ENCODE measurements at places on chromosomes 3 and 15.

GRCh38 chr3:13827256-13827655, 52.6 kb downstream of the WNT7A start:
- DNase-seq = peak; percentile 7

DNA sequence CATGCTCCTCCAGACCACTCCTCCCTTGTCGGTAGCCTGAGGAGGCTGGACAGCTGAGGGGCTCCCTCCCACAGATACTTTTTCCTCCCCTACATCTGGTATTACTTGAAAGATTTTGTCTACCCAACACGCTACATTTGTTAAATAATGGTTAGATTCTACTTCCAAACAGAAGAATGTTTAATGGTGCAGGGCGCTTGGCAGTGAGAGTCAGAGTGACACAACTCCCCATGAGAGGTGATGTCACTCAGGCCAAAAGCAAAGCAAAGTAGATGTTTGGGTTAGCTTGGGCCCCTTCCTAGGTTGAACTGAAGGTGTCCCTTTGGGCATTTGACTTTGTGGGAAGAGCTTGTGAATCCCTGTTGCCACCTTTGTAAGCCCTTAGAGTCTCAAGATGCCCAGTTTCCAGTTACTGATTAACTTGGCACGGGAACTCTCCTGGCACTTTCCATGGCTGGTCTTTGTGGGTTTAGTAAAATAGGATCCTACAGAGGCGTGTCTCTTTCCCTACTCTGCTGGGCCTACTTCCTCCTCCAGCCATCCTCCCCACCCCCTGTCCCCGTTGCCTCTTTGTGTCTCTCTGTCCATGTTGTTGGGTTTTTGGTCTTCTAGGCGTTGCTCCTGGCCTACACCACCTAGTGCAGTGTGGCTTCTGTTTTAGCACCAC, 5.6 kb downstream of the LIMD1 start:
- DNase-seq = no peak

DNA sequence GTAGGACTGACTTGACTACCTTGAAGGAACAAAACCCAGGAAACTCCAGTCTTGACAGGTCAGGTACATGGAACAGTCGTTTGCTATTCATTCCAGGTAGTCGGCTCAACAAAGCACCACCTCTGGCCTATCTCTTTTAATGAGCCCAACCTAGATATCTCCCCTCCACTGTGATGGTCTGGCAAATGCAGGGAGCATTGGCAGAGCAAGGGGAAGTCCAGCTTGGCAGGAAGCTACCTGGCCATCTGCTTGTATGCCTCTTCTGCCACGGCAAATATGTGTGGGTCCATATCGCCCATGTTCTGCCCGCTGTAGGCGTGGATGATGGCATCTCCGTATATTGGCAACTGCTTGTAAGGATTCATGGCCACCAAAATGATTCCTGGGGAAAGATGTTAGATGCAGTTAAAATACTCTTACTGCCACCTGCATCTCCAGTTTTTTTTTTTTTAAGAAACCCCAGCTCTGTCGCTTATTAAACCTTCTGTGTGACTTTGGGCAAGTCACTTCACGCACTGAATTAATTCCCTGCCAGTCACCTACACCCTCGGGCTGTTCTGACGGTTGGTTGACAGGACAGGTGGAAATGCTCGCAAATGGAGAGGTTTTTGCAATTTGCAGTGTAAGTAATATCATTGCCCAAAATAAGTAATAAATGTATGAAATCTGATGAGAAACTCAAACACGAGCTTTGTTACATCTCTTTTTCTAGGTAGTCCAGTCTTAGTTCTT, 16.8 kb downstream of the MYO5C start:
- DNase-seq = no peak

DNA sequence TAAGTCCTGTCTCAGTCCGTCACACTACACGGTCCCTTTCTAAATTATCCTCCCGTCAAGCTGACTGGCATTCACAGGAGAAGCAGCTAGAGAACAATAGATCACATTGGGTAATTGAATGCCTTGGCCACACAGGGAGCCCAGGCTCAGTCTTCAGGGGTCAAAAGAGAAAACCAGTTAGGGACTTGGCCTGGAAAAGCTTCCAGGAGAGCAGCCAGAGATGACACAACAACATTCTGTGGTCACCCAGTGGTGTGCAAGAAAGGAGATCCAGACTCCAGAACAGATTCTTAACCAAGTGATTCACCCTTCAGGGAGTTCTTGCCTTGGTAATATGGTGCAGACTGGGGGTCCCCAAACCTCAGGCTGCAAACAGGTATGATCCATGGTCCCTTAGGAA, 15.9 kb downstream of the ARHGAP31 start:
- DNase-seq = no peak

GRCh38 chr3:174419216-174419615, 439.9 kb upstream of the NAALADL2 start:
- no peak for DNase-seq

- no peak for DNase-seq
Observed at GRCh38 chr3:136952292-136952691, 5.5 kb upstream of the IL20RB start.

DNA sequence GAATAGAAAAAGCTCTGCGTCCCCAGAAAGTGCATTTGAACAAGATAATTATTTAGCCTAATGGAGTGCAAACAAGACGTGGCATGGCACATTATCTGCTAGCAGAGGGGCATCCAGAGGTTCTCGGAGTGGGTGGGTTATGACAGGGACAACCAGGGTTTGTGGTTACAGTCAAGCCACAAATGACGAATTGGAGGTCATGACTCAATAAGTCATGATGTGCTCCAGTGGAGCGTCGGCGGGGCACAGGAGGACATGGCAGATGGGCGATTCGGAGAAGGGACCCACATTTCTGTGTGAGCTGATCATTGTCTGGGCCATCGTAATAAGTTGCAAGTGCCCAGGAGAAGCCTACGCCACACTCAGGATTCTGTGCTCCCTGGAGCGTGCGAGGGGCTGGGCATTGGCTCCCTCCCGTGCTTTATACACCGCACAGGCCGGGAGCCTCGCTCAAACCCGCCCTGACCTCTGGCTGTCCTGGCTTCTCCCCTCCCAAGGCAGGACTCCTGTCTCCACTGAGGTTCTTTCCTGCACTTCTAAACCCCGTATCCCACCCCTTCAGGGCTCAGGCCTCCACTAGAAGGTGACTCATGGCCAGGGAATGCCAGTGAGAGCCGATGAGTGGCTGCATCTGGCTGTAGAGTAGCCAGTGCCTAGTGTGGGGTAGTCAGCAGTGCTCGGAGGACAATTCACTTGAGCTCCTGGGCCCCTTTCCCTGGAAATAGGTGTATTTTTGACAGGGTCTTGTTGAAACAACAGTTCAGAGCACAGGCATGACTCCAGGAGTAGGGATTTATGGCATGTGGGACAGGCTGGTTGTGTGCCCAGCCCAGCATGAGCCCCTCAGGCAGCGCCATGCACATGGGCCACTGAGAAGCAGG, 67.4 kb downstream of the GRIP2 start:
- no peak for DNase-seq

DNA sequence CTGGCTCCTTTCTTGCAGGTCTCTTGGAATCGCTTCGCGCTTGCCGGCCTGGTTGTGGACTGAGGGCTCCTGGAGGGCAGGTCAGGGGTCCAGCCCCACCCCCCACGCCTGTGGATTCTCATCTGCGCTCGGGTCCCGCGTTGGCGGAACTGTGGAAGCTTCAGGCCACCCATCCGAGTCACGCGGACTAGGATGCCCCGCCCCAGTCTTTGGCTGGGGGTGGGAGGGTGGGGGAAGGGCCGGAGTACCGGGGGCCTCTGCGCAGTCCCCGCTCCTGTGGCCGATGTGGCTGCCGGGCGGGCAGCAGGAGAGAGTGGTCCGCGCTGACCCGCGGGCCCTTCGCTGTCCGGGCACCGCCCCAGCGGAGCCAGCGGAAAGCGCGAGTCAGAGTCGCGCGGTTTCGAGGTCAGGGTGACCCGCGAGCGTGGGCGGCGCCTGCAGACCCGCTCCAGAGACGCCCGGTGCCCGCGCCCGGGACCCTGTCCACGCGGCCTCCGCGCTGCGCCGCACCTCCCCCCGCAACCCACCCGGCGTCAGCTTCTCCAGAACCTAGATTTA, 114.2 kb downstream of the KLF13 start:
- DNase-seq = no peak

- no peak for DNase-seq
Observed at GRCh38 chr15:38559636-38560307, 4.8 kb downstream of the RASGRP1 start.

- no peak for DNase-seq
Observed at GRCh38 chr15:97168704-97169475, 791.6 kb upstream of the ARRDC4 start.

DNA sequence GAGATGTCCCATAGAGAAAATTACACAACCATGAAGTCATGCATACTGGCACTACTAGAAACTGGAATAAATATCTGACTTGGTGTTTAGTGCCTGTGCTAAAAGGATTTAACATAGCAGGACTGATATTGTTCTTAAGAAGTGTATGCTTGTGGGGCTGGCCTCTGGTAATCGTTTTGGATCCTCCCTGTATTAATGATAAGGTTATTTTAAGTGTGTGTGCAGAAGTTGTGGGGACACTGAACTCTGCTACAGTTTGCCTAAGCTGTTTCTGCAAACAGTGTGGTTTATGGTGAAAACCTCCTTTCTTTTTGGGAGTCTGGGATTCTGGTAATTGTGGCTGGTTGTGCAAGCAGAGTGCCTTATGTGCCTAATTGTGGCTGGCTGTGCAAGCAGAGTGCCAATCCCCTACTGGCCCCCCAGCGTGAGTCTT, 120.8 kb downstream of the CLASP2 start:
- DNase-seq = no peak

- no peak for DNase-seq
Observed at GRCh38 chr15:95864467-95864886, 466.0 kb upstream of the NR2F2 start.

DNA sequence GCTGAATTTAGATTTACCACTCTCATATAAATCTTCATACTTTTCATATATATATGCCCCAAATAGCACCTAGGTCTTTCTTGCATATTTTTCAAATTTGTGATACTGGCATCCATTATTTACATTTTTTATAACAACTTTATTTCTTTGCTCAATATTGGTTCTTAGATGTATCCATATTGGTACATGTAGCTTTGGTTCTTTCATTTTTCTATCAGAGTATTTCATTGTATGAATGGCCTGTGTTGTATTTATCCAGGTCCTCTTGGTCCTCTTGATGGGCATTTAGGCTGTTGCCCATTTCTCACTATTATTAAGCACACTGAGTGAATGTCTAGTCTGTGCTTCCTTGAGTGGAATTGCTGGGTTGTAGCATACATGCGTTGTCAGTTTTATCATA, 8.4 kb downstream of the SLC6A11 start:
- no peak for DNase-seq

- no peak for DNase-seq
Observed at GRCh38 chr15:38257676-38258075, 5.0 kb downstream of the SPRED1 start.

DNA sequence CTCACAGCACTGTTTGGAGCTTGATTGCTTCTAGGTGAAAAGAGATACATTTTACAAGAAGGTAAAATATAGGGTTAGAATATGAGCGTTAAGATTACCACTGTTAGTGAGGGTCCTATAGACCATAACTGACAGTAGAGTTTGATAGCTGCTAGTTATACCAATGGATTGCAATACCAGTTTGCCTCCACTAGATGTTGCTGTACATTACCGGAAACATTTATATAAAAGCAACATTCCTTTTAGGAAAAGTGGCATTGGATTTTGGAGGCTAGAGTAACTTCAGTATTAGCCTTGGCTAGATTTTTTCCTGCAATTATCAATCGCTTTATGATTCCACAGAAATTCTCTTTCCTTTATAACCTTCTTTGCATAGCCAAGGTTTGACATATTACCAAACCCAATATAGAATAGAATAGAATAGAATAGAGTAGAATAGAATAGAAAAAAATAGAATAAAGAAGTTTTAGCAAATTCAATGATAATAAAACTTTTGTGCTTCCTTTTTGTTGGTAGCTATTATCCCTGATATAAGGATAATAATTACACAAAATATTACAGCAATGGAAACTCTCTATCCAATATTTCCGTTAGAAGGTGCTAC, 1093.6 kb upstream of the ALCAM start:
- DNase-seq = peak; percentile 64

DNA sequence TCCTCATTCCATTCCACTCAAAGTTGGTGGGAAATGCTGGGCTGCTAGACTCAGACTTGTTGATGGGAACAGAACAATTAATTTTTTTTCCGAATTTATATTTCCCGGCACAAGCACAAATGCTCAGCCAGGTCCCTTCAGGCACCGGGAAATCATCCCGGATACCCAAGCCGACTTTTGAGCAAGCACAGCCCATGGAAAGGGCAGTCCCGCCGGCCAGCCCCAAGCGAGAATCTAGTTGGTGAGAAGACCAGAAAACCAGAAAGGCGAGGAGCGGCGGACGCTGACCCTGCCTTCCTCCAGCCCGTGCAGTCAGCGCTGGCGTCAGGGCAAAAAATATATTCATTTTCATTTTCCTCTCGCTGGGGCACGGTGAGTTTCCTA, 763 bp upstream of the ZIC4 start:
- DNase-seq = no peak

DNA sequence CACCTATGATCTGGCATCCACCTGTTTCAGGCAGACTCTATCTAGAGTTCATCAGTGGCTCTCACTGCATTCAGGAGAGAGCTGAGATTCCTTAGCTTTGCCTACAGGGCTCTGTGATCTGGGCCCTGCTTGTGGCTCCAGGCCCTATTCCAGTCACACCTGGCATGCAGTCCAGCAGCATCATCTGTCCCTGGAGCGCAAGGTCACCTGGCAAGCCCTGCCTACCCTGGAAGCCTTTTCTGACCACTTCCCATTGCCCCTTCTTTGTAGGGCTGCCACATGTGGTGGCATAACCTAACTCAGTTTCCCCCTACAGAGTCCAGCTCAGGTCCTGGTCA, 115.1 kb upstream of the PLXNA1 start:
- no peak for DNase-seq
